NCI-H446 (cell line): ENCODE measurements at places on chromosomes 2 and 18.
A peak's percentile ranks its signal among the peaks of the same experiment; 100 is the strongest.

DNA sequence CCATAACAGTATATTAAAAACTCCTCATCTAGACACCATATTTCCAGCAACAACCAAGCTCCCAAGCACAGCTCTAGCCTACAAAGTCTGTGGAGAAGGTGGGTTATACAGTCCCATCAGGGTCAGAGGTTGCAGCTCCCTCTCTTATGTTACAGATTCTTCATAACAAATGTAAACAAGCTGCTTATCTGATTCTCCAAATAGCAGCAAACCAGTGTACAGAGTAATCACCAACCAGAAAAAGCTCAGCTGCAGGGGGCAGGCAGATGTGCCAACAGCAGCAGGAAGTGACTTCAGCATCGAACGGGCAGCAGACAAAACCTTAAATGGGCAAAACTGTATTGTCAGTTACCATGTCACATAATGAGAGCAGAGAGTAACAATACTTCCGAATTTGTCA, 52.9 kb upstream of the NABP1 start:
- DNase-seq: no peak

DNA sequence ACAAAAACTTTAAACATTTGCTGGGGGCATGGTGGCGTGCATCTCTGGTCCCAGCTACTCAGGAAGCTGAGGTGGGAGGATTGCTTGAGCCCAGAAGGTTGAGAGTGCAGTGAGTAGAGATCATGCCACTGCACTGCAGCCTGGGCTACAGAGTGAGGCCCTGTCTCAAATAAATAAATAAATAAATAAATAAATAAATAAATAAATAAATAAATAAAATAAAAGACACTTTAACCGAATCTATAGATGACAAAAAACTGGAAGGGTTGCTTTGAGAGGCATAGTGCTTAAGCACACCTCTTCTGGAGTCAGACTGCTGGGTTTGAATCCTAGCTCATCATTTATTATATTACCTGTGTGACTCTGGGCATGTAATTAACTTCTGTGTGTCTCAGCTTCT, 21.2 kb upstream of the CHN1 start:
- no peak for DNase-seq

- peak; percentile 73 for DNase-seq
Measured at GRCh38 chr2:178109813-178110212, 2.4 kb upstream of the RBM45 start.

GRCh38 chr2:163351143-163351542, 384.7 kb downstream of the FIGN start:
- no peak for DNase-seq

DNA sequence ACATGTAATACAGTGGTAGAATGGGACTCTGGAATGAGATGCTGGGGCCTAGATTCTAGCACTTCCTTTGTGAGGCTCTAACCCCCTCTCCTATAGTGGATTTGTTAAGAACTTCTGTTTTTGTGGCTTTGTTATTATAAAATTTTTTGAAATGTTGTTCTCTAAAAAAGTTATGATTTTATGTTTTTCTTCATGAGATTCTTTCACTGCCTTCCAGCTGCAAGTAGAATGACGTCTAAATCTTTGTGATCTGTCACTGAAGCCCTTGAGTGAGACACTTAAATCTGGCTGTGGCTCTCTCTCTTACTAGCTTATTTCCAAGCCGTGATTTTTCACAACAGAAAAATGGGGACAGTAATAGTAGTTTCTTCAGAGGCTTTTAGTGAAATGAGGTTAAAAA, 1.6 kb downstream of the CASP8 start:
- no peak for DNase-seq

DNA sequence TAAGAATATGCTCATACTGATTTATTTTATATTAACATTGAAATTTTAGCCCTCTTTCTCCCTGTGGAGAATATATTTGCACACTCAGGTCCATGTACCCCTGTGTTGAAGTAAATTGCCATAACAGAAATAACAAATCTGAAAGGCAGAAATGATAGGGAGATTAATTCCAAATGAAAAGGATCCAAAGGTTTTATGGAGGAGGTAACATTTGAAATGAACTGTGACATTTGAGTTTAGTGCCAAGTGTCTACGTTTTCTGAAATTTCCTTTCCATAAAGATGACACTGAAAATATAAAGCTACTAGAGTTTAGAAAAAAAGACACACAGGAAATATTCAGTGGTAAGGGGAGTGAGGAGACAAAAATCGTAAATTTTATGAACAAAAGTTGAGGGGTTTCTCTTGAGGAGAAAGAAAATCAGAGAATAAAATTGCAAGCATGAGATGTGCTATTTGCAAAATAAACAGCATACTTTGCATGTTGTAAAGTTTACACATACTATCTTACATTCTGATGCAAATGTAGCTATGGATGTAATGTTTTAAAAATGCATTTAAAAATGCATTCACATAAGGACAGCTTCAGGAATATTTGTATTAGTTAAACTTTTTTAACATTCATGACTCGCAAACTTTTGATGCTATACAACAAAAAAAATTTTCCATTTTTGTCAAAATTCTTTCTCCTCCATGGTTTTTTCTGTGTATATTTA, 69.5 kb downstream of the BAZ2B start:
- DNase-seq: no peak

DNA sequence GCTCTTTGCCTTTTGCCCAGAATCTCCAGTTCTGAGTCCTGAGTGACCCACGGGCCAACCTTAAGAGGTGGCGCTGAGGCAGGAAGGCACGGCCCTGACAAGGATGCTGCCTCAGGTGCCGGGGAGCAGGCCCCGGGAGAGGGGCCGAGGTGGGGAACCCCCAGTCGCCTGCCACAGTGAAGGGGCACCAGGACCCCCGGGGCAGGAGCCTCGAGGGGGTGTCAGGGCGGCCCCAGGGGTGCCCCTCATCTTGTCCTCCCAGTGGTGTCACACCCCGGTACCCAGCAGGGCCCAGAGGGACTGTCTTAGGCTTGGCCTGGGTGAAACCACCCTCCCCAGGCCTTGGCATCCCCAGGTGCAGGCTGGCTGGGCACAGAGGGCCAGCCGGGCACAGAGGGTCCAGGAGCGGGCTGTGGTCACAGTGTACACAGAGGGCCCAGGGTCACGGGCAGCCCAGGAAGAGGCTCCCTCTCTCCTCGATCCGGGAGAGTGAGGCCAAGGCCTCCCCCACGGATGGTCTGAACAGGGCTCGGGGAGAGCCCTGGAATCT, 1.0 kb downstream of the PDCD1 start:
- DNase-seq: no peak

- no peak for DNase-seq
Measured at GRCh38 chr2:237639052-237639835, 11.9 kb downstream of the LRRFIP1 start.

- DNase-seq: no peak
Measured at GRCh38 chr2:121686218-121686617, 37.0 kb upstream of the CLASP1 start.

GRCh38 chr2:176112375-176113302, 3.9 kb upstream of the HOXD10 start:
- no peak for DNase-seq
